T-helper 1 cell (primary cell): ENCODE measurements at places on chromosomes 6 and 20.

DNA sequence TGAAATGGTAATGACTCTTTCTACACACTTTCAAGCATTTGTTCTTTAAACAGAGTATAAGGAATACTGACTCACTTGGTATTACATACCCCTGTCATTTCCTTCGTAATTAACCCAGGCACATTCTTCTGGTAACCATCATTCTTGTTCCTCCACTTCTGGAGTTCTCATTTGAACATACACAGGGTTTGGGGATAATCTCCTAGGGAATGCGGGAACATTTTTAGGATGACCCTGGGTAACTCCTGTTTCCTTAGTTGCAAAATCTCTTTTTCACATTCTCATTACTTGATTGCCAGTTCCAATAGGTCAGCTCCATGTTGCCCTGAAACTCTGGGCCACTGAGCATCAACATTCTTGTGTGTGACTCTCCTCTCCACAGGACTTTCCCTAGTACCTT lies 51.5 kb upstream of the E2F3 start:
- no peak for DNase-seq

DNA sequence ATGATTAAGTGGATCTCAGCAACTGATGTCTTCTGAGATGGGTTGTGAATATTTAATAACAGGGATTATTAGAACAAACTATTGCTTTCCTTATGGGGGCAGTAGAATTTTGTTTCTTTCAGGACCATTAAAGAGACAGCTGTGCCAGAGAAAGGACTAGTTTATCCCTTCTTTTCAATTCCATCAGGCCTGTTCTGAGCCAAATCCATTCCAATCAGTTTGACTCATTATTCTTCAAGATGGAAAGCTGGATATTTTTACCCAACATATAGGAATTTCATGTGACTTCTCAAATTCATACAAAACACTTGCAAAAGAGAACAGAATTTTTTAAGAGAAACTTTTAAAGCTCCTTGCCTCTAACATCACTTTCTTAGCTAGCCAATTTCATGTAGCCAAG lies 722.0 kb upstream of the FLRT3 start:
- no peak for DNase-seq

DNA sequence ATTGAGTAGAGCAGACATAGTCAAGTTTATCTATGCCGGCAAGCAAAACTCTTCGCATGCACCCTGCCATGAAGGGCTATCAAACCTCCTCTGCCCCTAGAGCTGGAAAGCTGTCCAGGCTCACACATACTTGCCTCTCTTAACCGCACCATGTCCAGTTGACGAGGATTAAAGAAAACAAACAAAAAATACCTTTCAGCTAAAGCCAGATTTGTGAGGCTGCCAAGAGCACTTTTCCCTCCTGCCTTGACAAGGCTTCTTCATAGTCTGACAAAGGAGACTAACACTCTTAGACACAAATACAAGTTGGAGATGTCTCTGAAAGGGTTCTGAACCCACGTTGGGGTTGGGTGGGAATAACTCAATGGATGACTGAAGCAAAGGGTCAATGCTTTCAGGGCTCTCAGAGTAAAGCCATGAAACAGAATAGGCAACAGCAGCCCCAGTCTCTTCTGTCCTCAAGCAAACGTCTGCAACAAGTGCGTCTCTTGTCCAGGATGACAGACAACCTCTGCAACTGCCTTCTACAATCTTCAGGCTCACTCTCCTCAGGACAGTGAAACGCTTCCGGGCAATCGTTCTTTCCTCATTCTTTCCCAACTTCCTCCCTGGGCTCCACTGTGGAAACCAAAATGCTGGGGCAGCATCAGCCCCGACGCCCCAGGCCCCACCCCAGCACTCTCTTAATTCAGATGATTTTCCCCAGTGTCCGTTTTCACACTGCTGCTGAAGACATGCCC lies 57.8 kb downstream of the AGPAT4 start:
- DNase-seq: no peak

GRCh38 chr6:149234051-149234962 lies 83.2 kb upstream of the TAB2 start:
- peak; percentile 74 for DNase-seq

DNA sequence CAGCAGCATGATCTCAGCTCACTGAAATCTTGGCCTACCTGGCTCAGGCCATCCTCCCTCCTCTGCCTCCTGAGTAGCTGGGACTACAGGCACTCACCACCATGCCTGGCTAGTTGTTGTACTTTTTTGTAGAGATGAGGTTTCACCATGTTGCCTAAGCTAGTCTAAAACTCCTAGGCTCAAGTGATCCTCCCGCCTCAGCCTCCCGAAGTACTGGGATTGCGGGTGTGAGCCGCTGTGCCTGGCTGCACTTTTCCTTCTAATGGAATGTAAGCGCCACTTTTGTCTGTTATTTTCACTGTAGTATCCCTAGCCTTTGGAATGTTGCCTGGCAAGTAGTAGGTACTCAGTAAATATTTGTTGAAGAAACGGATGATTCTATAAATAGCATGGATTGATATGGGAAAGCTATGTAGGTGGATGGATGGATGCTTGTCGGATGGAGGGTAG lies 10.4 kb upstream of the TRIB3 start:
- no peak for DNase-seq
